ENCODE measurements at places on chromosomes 2 and 18.

DNA sequence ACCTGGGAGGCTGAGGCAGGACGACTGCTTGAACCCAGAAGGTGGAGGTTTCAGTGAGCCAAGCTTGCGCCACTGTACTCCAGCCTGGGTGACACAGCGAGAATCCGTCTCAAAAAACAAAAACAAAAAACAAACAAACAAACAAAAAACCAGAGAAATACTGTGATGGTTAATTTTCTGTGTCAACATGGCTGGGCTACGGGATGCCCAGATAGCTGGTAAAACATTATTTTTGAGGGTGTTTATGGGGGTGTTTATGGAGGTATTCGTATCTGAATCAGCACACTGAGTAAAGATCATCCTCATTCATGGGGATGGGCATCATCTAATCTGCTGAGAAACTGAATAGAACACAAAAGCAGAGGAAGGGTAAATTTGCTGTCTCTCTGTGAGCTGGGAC is 40.8 kb upstream of the COX7A2L start:
- H3K4me1 ChIP-seq: no peaks in the 10 kb centered on the region
- H3K36me3 ChIP-seq: no peaks in the 10 kb centered on the region
- DNase-seq: no peak
- no peak overlapping the region for H3K4me3 ChIP-seq
- no peaks in the 10 kb centered on the region for H3K27me3 ChIP-seq

DNA sequence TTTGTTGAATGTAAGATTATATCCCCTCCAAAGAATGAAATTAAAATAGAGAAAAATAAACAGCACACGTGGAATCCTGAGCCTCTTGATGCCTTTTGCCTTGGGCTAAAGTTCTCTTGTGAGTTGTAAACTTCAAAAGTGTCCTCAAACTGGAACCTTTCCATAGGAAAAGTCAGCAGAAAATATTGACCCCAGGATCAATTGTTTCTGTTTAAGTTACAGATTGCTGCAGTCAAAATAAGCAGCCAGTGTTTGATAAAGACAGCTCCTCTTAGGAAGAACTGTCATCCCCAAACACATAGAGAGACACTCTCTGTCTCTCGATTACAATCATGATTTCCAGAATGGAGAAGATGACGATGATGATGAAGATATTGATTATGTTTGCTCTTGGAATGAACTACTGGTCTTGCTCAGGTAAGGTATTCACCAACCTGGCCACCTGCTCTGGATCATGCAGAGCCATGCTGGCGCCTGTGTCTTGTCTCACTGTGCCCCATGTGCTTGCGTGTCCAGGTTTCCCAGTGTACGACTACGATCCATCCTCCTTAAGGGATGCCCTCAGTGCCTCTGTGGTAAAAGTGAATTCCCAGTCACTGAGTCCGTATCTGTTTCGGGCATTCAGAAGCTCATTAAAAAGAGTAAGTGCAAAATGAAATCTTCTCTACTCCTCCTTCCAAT is at the start of gene SPP2:
Gene SPP2, plus strand, starts transcription at position 248 of the 681 bp plus-strand sequence. Its CDS starts 85 bp downstream, at position 333.
- no peak within 1 kb of the TSS for H3K4me3 ChIP-seq
- DNase-seq: no peak
- no peak within 1 kb of the TSS for H3K27ac ChIP-seq
- H3K36me3 ChIP-seq: no peaks in the 10 kb centered on the region
- H3K27me3 ChIP-seq: no peaks in the 10 kb centered on the region

DNA sequence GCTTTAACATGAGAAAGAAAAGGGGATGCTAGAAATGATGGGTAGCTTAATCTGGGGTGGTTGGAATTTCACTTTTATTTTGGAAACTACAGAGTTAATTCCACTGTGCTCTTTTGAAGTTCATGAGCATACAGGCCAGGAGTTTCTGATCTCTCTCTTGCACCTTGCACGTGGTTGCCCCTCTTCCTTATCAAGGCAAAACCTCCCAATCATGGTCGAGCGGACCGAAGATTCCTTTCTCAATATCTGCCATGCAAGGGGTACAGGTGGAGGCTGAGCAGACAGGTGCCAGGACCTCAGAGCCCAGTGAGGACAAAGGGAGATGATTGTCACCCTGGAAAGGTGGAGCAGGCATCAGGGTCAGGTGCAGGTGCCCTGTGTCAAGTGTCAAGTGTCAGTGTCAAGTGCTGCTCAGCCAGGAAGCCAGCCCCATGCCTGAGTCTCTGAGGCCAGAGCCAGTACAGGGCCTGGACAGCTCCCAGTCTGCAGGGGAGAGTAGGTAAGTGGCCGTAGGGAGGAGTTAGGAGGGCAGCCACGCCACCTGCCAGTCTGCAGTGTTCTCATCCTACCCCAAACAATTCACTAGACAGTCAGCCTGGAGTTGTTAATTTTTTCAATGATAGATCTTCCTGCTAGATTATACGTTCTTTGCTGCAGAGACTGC is 42.2 kb downstream of the LPIN1 start:
- H3K4me3 ChIP-seq: no peak overlapping the region
- H3K36me3 ChIP-seq: peaks cover 98% of the 10 kb centered on the region
- no peaks in the 10 kb centered on the region for H3K4me1 ChIP-seq
- no peaks in the 10 kb centered on the region for H3K27me3 ChIP-seq
- no peak for DNase-seq

- H3K4me1 ChIP-seq: peaks cover 7% of the 10 kb centered on the region
- DNase-seq: no peak
- no peaks in the 10 kb centered on the region for H3K36me3 ChIP-seq
- no peaks in the 10 kb centered on the region for H3K27me3 ChIP-seq
- no peak overlapping the region for H3K27ac ChIP-seq
Measured at GRCh38 chr18:53753601-53754000, 470.9 kb downstream of the MBD2 start.

- peaks cover 7% of the 10 kb centered on the region for H3K4me1 ChIP-seq
- H3K36me3 ChIP-seq: no peaks in the 10 kb centered on the region
- no peak overlapping the region for H3K27ac ChIP-seq
- no peak overlapping the region for H3K4me3 ChIP-seq
Measured at GRCh38 chr18:80175451-80176204, 66.6 kb downstream of the ADNP2 start.

DNA sequence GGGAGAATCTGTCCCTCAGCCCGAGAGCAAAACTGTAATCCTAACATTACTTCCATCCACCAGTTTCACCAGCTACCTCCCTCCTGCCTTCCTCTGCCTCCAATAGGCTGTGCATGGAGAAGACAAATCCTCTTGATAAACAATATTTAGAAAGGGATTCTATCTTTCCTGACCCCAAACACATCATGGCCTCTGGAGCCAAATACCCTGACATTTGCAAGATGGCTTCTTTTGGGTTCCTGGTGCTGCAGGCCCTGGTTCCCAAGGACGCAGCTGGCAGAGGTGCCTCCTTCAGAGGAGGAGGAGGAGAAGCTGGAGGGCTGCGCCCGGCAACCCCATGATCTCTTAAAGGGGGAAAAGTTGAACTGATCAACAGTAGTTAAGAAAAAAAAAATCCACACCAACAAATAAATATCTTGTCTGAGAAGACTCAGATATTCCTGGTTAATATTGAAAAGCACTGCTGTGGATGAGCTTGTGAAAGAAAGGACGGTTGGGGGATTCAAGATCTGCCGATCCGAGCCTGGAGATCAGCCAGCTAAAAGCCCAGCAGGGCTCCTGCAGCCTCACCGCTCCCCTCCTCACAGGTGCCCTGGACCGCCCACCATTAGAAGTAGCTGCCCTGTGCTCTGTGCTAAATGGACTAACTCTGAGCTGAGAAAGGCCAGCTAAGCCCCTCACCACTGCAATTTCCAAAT is 116.8 kb downstream of the MSH2 start:
- no peak overlapping the region for H3K4me3 ChIP-seq
- H3K27ac ChIP-seq: no peak overlapping the region
- H3K27me3 ChIP-seq: peaks cover 18% of the 10 kb centered on the region
- H3K4me1 ChIP-seq: peaks cover 7% of the 10 kb centered on the region
- no peak for DNase-seq

DNA sequence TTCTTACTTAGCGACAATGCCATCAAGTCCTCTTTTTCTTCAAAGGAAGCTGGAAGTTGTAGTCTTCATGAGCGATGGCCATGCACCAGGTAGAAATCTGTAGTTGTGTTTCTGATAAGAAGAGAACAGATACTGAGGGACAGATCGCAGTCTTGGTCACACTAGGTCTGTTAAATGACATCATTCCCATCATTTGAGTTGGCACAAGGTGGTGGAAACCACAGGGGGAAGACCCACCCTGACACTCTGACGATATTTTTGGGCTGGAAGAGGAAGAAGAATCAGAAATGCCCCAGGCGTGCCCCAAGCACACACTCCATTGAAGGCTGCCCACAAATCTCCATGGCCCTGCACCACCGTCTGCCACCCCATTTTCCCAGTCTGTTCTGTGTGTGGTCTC is 89.0 kb upstream of the BOD1L2 start:
- H3K4me1 ChIP-seq: no peaks in the 10 kb centered on the region
- no peak for DNase-seq
- H3K27me3 ChIP-seq: no peaks in the 10 kb centered on the region
- H3K36me3 ChIP-seq: no peaks in the 10 kb centered on the region
- H3K4me3 ChIP-seq: no peak overlapping the region

GRCh38 chr2:3637692-3638455 is 20.1 kb upstream of the ALLC start:
- no peak overlapping the region for H3K27ac ChIP-seq
- no peak overlapping the region for H3K4me3 ChIP-seq
- H3K27me3 ChIP-seq: no peaks in the 10 kb centered on the region
- DNase-seq: no peak
- H3K4me1 ChIP-seq: no peaks in the 10 kb centered on the region

- no peak for DNase-seq
- no peak overlapping the region for H3K4me3 ChIP-seq
- peaks cover 44% of the 10 kb centered on the region for H3K4me1 ChIP-seq
- no peaks in the 10 kb centered on the region for H3K36me3 ChIP-seq
- no peaks in the 10 kb centered on the region for H3K27me3 ChIP-seq
Measured at GRCh38 chr2:101725038-101725437, 27.5 kb downstream of the MAP4K4 start.

GRCh38 chr2:160719116-160719515 is 225.5 kb upstream of the RBMS1 start:
- H3K4me3 ChIP-seq: no peak overlapping the region
- no peaks in the 10 kb centered on the region for H3K36me3 ChIP-seq
- DNase-seq: no peak

DNA sequence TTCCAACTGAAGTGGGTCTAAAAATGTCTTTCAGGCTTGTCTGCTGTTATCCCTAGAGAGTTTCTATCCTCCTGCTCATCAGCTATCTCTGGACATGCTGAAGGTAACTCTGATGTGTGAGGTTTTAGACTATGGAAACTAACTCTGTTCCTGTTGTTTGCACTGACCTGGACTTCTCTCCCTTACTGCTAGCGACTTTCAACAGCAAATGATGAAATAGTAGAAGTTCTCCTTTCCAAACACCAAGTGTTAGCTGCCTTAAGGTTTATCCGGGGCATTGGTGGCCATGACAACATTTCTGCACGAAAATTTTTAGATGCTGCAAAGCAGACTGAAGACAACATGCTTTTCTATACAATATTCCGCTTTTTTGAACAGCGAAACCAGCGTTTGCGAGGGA is 26.9 kb downstream of the RMC1 start:
- H3K27me3 ChIP-seq: no peaks in the 10 kb centered on the region
- H3K36me3 ChIP-seq: peaks cover 100% of the 10 kb centered on the region
- no peak for DNase-seq
- no peak overlapping the region for H3K4me3 ChIP-seq

Data from lower lobe of right lung (tissue), 2 donors.